Breast epithelium (tissue), 4 donors: ENCODE measurements at places on chromosomes 3 and 15. TPM values are rescaled to one million over a fixed set of nuclear protein-coding genes. Genes with fewer than 3 reads are reported as not detected.

The TRPM1 gene
- total RNA-seq, result not detected

The GCNT3 gene
- 5.2 TPM for total RNA-seq

The ARID3B gene
- 5.9 TPM for total RNA-seq

The TP63 gene
- total RNA-seq, result 47.7 TPM

The PYGO1 gene
- 5.9 TPM for total RNA-seq

The CDHR4 gene
- not detected for total RNA-seq

The MON1A gene
- 11.3 TPM for total RNA-seq

The FMN1 gene
- total RNA-seq, result 50.7 TPM
